ENCODE measurements at places on chromosomes 11 and 22.

DNA sequence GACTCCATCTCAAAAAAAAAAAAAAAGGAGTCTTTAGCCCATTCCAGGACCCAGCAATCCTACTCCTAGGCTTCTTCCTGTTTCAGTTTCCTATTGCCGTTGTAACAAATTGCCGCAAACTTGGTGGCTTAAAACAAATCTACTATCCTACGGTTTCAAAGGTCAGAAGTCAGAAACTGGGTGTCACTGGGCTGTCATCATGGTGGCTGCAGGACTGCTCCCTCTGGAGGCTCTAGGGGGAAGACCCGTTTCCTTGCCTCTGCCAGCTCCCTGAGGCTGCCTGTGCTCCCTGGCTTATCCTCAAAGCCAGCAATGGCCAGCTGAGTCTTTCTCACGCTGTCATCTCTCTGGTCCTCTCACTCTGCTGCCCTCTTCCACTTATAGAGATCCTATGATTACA lies 8.7 kb upstream of the DAGLA start:
- no peak for DNase-seq

DNA sequence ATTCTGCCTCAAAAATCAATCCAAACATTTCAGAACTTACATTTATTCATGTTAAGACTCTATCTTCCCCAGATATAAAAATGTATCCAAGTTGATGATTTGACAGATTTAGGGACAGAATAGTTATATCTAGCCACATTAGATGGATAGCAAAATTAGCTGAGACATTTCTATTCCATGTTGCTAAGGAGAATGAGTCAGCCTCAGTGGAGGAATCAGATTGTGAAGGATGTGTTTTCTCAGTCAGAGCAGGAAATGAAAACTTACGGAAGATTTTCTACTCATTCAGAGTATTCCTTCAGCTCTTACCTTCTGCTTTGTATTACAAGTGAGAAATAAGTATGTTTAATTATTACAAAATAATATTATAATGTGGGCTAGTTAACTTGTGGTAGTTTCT lies 556.3 kb upstream of the ANO3 start:
- DNase-seq: no peak

DNA sequence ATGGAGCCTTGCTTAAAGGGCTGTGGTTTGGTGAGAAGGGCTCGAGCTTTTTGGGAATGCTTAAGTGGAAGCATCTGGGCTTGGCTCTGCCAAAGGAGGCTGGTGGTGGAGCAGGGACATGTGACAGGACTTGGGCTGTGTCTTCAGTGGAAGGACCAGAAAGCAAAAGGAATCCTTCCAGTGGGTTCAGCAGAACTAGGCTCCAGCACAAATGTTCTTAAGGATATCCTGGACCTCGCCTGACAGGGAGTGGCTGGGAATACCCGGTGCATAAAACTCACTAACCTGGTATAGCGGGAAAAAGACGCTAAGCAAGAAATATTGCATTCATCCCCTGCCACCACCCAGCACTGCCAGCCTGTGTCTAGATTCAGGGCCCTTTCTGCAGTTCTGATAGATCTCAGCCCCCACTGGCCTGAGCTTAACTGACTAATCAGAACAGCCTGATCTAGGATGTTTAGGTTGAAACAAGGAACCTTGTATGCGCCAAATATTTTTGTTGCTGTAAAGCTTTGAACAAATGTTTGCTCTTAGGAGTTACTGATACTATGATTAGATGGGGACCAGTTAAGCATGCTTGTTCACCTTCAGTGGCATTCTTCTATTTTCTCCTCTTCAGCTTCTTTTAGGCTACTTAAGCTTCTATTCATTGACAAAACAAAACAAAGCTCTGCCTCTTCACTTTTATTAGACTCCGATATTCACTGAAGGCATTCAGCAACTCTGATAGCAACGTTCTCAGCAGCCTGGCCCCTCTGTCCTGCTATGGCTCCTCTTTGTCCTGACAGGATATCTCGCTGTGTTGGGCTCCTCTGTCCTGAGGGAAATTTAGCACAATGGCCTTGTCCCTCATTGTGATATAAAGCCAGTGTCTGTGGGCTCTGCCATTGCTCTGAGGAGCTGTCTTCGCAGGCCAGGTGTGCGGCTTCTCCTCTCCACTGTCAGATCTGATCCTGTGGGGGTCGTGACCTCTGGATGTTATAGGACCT lies 25.0 kb downstream of the PPFIBP2 start:
- no peak for DNase-seq

GRCh38 chr11:64222651-64223000 lies 3.4 kb downstream of the TRPT1 start:
- DNase-seq: no peak

- no peak for DNase-seq
These were observed 555.7 kb upstream of the CADM1 start for GRCh38 chr11:116059919-116060318.

All from CD4-positive, alpha-beta T cell treated with Interleukin-6 at 100 ng/mL for 8 hours (primary cell).